Posterior cingulate gyrus (tissue), 11 donors: ENCODE measurements at places on chromosomes 12 and 14.

GRCh38 chr12:80189241-80189640 is 89.9 kb downstream of the OTOGL start:
- no peak for DNase-seq

DNA sequence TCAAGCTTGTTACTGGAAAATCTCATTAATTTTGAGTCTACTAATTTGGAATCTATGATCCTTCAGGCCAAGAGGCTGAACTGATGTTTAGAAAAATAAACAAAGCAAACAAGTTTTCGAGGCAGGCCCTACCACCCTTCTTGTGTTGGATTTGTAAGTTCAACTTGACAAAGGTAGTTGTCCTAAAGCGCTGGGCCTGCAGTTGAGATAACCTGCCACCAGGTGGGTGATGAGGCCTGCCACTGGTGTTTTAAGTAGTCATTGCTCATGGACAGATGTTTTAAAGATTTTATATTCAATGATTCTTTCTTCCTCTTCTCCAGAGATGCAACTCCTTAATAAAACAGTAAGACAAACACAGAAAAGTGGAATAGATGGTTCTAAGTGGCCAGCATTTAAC is 19.4 kb downstream of the ACVRL1 start:
- DNase-seq = no peak

DNA sequence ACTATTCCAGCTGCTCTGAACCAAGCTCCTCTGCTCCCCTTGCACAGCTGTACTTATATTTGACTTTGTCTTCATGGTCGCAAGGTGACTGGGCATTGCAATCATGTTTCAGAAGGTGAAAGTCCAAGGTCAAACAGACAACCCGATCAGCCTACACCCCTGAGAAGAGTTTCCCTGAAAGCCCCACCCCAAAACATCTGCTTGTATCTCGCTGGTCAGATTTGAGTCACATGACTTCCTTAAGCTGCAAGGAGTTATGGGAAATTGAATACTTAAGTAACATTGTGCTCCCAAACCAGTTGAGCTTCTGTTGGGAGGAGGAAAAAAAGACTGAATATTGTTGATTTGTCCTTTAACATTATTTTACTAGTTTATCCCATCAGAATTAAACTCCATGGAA is 83.4 kb upstream of the FZD10 start:
- DNase-seq = no peak

DNA sequence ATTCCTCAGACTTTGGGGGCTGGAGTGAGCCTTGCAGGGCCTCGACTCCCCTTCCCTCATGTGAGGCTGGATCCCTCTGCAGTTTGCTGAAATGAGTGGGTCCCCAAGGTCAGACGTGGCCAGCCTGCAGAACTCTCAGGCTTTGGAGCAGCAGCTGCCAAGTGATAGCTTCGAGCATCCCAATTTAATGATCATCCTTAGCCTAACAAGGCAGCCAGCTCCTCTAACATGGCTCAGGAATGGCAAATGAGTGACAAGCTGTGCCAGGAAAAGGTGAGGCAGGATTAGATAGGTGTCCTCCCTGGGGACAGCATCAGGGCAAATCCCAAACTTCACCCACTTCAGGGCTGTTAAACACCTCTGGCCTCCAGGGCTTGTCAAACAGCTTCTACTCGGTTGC is 130.7 kb upstream of the PWP1 start:
- DNase-seq = no peak

DNA sequence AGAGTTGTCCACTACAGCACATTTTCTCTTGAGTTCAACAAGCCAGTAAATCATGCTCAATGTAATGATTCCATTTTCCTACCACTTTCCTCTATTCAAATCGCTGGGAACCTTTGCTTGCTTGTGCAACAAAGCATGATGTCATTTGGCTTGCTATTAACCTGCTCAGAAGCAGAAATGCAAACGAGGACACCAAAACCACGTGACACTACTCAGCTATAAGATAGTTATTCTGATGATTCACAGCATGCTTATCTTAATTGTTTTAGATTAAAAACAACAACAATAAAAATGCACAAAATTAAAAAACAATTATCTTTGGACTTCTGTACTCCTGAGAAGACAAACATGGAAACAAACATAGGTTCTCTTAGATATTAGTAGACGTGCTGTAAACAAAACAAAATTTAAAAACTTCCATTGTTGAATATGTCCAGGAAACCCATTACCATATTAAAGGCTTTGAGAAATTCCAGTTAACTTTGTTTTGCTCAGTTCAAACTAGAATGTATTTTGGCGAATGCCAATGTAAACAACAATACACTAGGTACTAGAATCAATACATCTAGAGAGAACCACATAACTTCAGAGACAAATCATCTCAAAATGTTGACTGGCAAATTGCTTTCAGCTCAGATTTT is 77.5 kb upstream of the KRAS start:
- DNase-seq = no peak

- no peak for DNase-seq
Measured at GRCh38 chr14:70706177-70706576, 64.5 kb downstream of the TTC9 start.

- DNase-seq = no peak
Measured at GRCh38 chr12:30880061-30880460, 46.5 kb upstream of the TSPAN11 start.

- DNase-seq = no peak
Measured at GRCh38 chr12:26434299-26435068, 239.1 kb downstream of the SSPN start.
